GDM1 (cell line): ENCODE measurements at places on chromosomes 2 and 18.

DNA sequence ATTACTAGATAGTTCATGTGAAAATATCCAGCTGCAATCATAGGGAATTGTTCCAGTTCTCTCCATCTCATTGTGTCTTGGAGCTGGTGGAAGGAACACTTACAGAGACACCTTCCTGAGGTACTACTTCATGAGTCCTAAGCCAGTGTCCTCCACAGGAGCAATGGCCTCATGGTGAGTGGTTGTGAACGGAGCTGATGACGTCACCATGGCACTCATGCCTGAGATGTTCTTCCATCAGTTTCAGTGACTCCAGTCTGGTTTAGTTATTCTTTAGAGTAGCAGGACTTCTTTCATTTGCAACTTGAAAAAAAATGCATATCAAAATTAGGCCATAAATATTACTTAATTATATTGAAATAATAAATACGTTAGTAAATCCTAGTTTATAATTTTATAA is 418.6 kb downstream of the ZNF521 start:
- no peak for DNase-seq

GRCh38 chr2:204850581-204850980 is 305.3 kb downstream of the PARD3B start:
- no peak for DNase-seq

- DNase-seq, result no peak
Observed at GRCh38 chr18:37398248-37398920, 167.2 kb downstream of the CELF4 start.

GRCh38 chr2:113176696-113177355 is 3.1 kb downstream of the PSD4 start:
- no peak for DNase-seq

DNA sequence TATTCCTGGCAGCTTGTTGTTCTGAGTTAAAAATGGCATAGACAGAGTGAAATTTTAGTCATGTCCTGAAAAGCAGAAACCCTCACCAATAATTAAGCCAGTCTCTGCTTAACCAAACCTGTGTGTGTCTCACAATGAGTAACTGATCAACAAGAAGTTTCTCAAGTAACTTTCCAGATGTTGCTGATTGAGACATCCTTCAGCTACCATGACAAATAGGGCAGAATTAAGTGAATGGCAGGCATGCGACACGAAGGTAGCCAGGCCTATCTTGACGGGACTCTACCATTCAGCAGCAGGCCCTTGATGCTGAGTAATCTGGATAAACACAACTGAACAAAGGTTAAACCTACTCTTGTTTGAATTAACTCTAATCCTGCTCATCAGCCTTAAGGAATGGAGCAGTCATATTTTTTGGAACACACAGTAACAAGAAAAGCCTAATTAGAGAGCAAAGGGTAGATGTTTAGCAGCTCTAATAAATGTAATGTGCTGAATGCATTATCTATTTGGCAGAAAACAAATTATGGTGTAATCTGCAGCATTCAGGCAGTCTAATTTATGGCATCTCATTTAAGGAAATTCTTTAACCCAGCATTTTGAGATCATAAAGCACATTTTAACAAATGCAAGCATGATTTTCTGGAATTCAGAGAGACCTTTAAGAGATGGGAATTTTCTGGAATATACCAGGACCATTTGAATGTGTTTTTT is 159.5 kb upstream of the EPHA4 start:
- no peak for DNase-seq

GRCh38 chr18:25053466-25053865 is 298.5 kb downstream of the ZNF521 start:
- no peak for DNase-seq

DNA sequence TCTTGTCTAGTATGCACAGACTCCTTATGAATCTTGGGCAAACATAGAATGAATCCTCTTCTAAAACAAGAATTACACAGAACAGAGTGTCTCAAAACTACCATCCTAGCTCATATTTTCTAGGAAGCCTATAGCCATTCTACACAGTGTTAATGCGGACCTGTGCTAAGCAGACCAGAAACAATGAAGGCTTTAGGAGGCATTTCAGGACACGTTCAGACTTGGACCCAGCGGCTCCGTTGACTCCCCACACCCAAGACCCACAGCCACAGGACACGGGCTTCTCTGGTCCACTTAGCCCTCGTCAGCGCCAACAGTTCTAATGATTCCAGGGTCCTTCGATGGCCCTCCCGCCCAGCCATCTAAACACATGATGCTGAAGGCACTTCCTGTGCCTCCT is 182.2 kb downstream of the BCL11A start:
- DNase-seq, result no peak

DNA sequence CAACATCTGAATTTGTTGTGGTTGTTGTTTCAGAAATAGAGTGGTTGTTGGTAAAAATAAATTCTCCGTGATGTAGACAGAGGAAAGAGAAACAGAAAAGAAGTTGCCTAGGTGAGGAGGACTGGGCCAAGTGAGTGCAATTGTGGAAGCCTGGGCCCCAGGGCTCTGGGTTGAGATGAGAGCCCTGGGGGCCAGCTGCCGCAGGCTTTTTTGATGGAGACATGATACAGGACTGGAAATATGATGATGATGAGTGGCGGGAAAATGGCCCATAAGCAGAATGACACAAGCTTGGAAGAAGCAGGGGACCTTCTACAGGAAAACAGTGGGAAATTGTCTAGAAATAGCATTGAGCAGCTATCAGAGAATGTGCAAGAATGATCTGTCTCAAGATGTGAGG is 181.8 kb downstream of the TDRD15 start:
- no peak for DNase-seq

DNA sequence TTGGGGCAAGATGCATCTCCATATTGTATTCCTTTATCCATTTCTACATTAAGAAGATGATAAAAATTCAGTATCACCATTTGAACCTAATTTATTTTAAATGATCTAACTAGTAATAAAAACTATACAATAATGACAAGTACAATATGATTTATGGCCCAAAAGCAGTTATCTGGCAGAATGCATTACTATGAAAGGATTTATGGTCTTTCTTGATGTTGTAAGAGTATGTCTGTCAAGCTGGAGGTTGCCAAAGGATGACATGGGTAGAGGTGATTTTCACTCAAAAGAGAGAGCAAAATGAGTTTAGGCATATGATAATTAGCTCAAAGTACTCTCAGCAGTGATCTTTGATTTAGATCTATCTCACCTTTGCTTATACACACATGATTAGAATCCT is 54.2 kb upstream of the MAP2 start:
- DNase-seq, result no peak

GRCh38 chr2:43472527-43473194 is 123.2 kb downstream of the THADA start:
- no peak for DNase-seq

- no peak for DNase-seq
Observed at GRCh38 chr18:34802959-34803358, 92.9 kb downstream of the DTNA start.

DNA sequence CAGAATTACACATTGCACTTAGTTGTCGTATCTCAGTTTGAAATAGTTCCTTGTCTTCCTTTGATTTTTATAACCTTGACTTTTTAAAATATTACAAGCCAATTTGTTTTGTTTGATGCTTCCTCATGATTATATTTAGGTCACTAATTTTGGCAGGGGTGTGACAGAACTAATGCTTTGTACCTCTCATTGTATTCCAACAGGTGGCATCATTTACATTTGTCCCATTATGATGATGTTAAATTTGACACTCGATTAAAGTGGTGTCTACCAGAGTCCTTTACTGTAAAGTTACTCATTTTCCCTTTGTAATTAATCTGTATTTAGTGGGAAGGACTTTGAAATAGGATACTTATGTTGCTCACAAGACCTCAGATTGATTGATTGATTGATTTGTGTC is 21.5 kb upstream of the MFSD2B start:
- no peak for DNase-seq

- no peak for DNase-seq
Observed at GRCh38 chr2:191931329-191931728, 84.4 kb upstream of the CAVIN2 start.

DNA sequence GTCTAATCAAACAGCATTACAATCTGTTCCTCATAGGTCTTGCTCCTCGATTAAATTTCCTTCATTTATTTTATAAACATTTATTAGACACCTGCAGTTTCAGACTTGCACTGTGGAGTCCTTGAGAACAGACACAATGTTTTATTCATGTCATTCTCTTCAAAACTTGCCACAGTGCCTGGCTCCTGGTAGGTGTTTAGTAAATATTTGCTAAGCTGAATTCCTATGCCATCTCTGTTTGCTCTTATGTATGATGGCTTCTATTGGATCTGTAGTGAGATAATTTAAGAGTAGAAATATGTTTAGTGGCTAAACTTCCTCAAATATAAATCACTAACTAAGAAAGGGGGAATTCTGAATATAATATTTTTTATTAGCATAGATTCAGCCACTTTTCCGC is 61.4 kb downstream of the LRATD1 start:
- DNase-seq, result no peak
